ENCODE measurements at places on chromosomes 6 and 20. TPM values are rescaled to one million over a fixed set of nuclear protein-coding genes. Genes with fewer than 3 reads are reported as not detected.

PRSS35 gene
- 3.7 TPM for total RNA-seq

MOXD1 gene
- total RNA-seq = 16.0 TPM

CNKSR3 gene
- 1.8 TPM for total RNA-seq

CCDC170 gene
- total RNA-seq = 0.24 TPM

VPS52 gene
- 26.4 TPM for total RNA-seq

ZSCAN26 gene
- 12.5 TPM for total RNA-seq

SIRPB2 gene
- total RNA-seq = not detected

TTLL9 gene
- not detected for total RNA-seq

GMPR gene
- total RNA-seq = 3.4 TPM

FLRT3 gene
- total RNA-seq = 4.8 TPM

CLIC5 gene
- not detected for total RNA-seq

ATP9A gene
- total RNA-seq = 22.1 TPM

PLN gene
- not detected for total RNA-seq

TAAR5 gene
- total RNA-seq = not detected

NEURL2 gene
- 7.6 TPM for total RNA-seq

BMP6 gene
- total RNA-seq = 1.2 TPM

ACAT2 gene
- total RNA-seq = 87.9 TPM

GJA1 gene
- 187 TPM for total RNA-seq

RPS10 gene
- 3,746 TPM for total RNA-seq

NXT1 gene
- 20.8 TPM for total RNA-seq

BANF2 gene
- total RNA-seq = not detected

RAB32 gene
- total RNA-seq = 134 TPM

APCDD1L gene
- 6.3 TPM for total RNA-seq

DZANK1 gene
- total RNA-seq = 0.65 TPM

Measured in epithelial cell of alveolus of lung (primary cell).